ENCODE measurements at places on chromosomes 5 and 9.

- no peak for DNase-seq
Measured at GRCh38 chr9:93094658-93095204, 1.3 kb upstream of the CARD19 start.

GRCh38 chr5:61653807-61654580 is 321.9 kb downstream of the ZSWIM6 start:
- no peak for DNase-seq

- no peak for DNase-seq
Measured at GRCh38 chr9:123238365-123238764, 30.0 kb downstream of the STRBP start.

- DNase-seq: no peak
Measured at GRCh38 chr9:79692857-79693571, 121.2 kb downstream of the TLE4 start.

DNA sequence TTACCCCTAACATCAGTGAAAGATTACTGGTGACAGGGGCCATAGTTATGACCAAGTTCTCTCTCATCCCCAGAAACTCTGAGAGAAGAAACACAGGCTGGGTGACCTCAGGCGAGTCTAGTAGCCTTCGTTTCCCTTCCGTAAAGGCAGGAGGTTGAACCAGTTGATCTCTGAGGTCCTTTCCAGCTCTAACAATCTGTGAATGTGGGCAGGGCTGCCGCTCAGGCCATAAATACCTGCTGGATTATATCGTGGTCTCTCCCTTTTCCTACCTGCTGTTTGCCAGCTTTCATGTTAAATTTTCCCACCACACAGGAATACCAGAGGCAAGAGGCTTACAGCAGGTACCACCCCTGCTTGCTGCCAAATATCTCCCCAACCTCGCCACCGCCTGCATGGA is 357.5 kb downstream of the SH3GL2 start:
- no peak for DNase-seq

DNA sequence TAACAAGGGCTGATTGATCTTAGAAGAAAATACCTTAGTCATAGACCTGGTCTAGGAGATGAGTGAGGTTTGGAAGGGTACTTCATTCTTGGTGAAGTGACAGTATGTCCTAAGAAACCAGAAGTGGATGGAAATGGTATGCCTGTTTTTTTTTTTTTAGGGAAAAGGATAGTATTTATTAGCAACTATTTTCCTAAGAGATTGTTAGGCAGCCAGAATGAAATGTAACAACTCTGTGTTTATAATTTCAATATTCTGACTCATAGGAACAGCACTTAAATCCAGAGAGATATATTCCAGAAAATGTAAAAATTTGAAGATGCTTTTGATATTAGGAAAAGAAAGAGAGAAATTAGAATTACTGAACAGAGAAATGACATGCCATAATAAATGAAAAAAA is 21.2 kb upstream of the ARL14EPL start:
- DNase-seq: no peak

- no peak for DNase-seq
Measured at GRCh38 chr5:142186857-142187594, 78.4 kb downstream of the NDFIP1 start.
